ENCODE measurements at places on chromosomes 3 and 15. TPM values are rescaled to one million over a fixed set of nuclear protein-coding genes. Genes with fewer than 3 reads are reported as not detected.

GRCh38 chr3:72100601-72101187 lies 315.7 kb upstream of the PROK2 start:
- no peak for DNase-seq

- DNase-seq: no peak
Measured at GRCh38 chr15:51837792-51838251, 8.4 kb downstream of the TMOD3 start.

GRCh38 chr3:123002100-123002748 lies 25.3 kb downstream of the SEMA5B start:
- DNase-seq: no peak

Gene SLC9C1
- polyA plus RNA-seq: 0.42 TPM

DNA sequence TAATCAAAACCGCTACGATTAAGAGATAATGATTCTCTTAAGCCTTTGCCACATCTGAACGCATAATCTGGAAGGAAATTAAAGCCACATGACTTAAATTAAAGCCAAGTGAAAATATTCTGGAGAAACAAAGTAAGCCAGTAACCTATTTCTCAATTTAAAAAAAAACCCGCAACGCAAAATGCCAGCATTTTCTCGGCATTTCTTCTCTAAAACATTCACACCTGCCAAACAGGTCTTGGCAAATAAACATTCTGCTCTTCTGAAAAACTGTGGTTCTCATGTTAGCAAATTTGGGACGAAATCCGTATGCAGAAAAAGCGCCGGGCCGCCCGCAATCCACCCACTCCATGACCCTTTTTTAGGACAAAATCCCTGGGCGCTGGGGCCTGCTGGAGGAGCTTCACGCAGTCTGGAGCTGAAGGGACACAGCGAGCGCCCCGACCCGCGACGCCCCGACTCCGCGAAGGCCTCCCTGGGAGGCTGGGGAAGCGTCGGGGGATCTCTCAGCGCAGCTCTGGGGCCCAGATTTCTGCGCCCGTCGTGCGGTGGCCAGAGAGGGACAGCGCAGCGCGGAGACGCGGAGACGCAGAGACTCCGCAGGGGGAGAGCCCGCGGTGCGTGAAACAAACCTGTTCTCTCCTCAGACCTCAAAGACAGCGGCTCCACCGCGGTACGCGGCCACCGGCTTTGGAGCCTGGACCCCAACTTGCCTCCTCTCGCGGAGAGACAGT lies 471 bp downstream of the NKIRAS1 start:
- DNase-seq: no peak

DNA sequence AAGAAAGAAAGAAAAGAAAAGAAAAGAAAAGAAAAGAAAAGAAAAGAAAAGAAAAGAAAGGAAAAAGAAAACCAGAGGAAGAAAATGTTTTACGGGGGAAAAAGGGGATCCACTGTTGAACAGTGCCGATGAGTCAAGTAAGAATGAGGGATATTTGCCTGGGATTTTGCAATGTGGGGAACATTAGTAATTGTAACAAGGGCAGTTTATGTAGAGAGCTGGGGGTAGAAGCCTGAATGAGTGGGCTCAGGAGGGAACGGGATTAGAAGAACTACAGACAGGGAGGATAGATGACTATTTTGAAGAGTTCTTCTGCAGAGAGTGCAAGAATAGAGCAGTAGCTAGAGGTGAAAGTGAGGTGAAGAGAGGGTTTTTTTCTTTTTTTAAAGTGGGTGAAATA lies 28.7 kb downstream of the GATM start:
- DNase-seq: no peak

- no peak for DNase-seq
Measured at GRCh38 chr3:152291238-152291637, 22.5 kb downstream of the MBNL1 start.

DNA sequence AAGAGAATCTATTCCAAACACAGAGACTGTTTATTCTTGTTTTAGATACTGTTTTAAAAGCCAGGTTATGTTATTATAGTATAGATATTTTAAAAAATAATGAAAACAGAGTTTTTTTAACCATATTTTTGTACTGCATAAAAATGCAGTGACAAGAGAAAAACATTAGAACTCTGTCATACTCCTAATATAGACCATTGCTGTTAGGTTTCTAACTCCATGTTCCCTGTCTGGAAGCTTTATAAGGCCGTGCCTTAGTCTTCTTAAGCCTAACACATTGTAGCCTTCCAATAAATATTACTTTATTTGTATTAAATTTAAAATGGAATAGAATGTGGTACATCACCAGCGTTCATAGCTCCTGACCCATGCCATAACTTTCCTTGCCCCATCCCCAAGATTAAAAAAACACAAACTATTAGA lies 53.2 kb downstream of the MBNL1 start:
- no peak for DNase-seq

DNA sequence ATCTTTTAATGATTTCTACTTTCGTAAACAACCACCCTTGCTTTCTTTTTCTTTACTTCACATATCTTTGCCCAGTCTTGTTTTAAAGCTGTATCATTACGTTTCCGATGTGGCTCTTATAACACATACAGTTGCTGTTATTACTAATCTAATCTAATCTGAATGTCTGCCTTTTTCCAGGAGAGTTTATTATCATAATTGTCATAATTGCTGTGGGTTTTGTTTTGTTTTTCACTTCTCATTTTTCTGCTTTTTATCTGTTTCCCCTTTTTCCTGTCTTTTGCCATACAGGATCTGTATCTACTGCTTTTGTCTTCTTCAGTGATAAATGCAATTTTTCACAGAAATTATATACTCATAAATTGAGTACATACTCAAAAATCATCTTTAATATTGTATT lies 24.9 kb downstream of the HACL1 start:
- DNase-seq: no peak

Gene CADM2
- 5.8 TPM for polyA plus RNA-seq

Gene UROC1
- polyA plus RNA-seq: 0.10 TPM

DNA sequence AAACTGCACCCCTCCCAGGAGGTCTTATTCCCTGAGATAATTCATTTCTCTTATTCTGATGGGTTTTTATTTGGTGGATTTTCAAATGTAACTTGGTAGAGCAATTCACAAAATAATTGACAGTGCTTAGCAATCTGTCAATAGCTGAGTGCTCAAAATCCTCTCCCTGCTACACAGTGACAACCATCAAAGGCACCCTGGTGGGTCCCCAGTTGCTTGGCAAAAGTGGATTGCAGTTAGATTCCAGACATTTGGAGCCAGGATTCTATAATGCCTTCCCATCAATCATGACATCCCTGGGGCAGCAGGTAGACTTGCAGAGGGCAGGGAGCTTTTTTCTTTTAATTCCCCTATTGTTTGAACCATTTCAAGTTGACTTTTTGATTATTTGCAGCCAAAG lies 59.0 kb downstream of the FHIT start:
- no peak for DNase-seq

- no peak for DNase-seq
Measured at GRCh38 chr3:99232696-99233095, 331.2 kb upstream of the DCBLD2 start.

DNA sequence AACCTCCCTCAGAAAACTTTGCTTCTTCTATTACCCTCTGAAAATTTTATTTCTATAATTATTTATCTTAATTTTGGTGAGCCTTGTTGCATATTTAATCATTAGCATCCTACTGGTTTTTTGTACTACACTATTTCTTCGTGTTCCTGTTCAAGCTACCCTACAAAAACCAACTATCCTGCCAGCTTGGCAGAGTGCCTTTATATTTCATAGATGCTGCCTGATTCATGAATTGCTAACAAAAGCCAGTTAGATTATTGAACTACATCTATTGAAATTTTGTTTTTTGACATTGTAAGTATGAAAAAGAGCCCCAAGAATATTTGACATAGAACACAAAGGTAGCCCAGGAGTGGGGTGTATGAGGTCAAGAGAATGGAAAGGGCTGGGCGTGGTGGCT lies 78.9 kb downstream of the CD200R1L start:
- DNase-seq: no peak

DNA sequence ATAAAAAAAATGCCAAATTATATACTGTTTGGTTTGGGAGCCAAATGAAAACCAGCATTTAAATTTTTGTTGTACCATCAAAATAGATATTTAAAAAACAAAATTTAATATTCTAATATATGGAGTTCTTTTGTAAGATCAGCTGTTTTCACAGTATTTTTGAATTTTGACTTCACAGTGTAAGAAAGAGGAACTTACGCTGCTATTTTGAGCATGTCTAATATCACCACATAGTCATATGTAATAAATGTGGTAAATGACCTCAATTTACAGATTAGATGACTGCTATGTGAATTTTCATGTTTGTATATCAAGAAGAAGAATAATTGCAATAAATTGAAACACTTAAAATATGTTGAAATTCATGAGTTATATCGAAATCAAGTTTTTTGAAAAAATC lies 189.6 kb downstream of the ARRDC4 start:
- DNase-seq: no peak

DNA sequence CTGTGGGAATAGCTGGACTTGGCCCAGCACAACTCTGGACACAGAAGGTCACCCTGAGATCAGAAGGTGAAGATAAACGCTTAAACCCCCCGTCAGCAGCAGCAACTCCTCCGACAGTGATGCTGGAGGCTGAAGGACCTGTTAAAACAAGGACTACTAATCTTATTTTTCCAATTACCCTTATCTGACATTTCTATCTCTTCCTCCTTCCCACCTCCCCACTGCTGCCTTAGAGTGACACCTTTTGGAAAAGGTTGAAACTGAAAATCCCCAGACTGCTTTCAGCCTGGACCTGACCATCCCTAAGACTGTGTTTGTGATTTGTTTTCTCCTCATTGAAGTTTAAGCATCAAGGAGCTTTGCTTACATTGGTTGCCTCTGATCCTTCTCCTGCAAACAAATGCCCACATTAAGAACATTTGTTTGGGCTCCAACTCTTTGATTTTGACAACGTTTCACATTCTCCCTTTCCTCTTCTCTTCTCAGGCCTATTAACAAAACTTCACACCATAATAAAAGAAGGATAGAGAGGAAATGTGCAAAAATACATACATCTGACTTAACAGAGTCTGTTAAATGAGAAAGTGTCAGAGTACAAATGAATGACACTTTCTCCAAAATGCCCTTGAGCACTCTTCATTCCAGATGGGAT lies 410.6 kb upstream of the WNT5A start:
- DNase-seq: no peak

GRCh38 chr3:37028329-37028728 lies 35.0 kb downstream of the MLH1 start:
- DNase-seq: no peak

Gene LTK
- 12.9 TPM for polyA plus RNA-seq

- no peak for DNase-seq
Measured at GRCh38 chr3:142046320-142047020, 102.9 kb downstream of the TFDP2 start.

Gene STAC
- polyA plus RNA-seq: 40.1 TPM

DNA sequence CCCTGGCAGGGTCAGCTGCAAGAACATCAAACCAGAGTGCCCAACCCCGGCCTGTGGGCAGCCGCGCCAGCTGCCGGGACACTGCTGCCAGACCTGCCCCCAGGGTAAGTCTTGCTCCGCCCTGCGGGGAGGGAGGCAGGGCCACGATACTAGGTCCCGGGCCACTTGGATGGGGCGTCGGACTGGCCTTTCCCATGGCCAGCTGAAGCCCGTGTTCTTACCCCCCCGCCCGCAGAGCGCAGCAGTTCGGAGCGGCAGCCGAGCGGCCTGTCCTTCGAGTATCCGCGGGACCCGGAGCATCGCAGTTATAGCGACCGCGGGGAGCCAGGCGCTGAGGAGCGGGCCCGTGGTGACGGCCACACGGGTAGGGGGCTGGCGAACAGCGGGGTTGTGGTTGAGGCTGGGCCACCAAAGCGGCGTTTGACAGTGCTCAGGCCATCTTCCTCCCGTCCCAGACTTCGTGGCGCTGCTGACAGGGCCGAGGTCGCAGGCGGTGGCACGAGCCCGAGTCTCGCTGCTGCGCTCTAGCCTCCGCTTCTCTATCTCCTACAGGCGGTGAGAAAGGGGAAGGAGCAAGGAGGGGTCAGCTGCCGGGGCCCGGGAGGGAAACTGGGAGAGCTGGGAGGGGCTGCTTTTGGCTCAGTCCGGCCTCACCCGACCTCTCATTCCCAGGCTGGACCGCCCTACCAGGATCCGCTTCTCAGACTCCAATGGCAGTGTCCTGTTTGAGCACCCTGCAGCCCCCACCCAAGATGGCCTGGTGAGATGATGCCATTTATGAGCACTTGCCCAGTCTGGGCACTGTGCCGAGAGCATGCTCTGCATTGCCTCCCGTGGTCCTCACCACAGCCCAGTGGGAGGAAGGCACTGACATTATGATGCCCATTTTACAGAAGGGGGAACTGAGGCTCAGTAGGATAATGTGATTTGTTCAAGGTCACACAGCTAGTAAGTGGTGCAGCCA lies 1.7 kb downstream of the CHRD start:
- no peak for DNase-seq

DNA sequence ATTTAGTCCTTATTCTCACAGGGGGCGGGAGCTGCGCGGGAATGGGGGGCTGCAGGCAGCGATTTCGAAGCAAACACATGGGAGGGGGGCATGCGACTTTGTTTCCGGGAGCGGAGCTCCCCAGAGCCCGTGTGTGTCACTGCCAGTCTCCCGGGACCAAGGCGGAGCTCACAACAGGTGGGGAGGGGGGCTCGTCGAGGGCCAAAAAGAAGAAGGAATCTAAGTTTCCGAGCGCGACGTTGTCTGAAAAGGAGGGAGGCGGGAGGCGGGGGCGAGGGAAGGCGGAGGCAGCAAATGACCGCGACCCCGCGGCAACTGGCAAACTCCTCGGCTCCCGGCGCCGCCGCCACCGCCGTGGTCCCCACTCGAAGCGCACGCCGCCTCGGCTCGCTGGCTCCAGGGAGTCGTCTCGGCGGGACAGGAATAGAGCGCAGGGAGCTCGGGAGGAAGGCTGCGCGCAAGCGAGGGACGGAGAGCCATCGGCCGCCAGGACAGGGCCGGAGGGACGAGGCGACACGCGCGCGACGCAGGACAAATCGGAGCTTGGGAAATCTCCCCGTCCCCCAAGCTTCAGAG lies 1.4 kb downstream of the FOXP1 start:
- DNase-seq: no peak

- no peak for DNase-seq
Measured at GRCh38 chr15:84980196-84981053, 1.2 kb upstream of the PDE8A start.

- DNase-seq: no peak
Measured at GRCh38 chr15:70153921-70154717, 56.4 kb upstream of the TLE3 start.

GRCh38 chr3:107438671-107439070 lies 61.4 kb downstream of the CCDC54 start:
- DNase-seq: no peak

- no peak for DNase-seq
Measured at GRCh38 chr3:46087871-46088270, 60.6 kb upstream of the XCR1 start.

GRCh38 chr3:179732661-179733348 lies 80.0 kb downstream of the USP13 start:
- DNase-seq: no peak

DNA sequence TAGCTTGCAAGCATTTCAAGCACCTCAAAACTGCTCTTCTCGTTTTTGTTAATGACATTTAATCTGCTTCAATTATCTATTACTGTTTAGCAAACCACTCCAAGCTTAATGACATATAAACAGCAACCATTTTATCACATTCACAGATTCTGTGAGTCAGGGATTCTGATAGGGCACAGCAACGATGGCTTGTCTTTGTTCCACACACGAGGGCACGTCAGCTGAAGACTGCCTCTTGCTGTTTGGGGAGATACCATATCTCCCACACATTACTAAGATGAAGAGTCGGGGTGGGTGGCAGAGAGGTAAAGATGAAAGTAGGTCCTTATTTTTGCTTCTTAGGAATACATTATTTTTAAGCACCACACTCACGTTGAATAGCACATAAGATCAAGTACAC lies 19.3 kb downstream of the CPOX start:
- DNase-seq: no peak

- DNase-seq: no peak
Measured at GRCh38 chr3:41328926-41329325, 129.6 kb downstream of the CTNNB1 start.

Gene SLCO3A1
- polyA plus RNA-seq: 4.0 TPM

Data from forelimb muscle (tissue), 1 donor.